ENCODE measurements at places on chromosomes 11 and 22. TPM values are rescaled to one million over a fixed set of nuclear protein-coding genes. Genes with fewer than 3 reads are reported as not detected.

HTR3A gene
- 1.7 TPM for total RNA-seq

DNA sequence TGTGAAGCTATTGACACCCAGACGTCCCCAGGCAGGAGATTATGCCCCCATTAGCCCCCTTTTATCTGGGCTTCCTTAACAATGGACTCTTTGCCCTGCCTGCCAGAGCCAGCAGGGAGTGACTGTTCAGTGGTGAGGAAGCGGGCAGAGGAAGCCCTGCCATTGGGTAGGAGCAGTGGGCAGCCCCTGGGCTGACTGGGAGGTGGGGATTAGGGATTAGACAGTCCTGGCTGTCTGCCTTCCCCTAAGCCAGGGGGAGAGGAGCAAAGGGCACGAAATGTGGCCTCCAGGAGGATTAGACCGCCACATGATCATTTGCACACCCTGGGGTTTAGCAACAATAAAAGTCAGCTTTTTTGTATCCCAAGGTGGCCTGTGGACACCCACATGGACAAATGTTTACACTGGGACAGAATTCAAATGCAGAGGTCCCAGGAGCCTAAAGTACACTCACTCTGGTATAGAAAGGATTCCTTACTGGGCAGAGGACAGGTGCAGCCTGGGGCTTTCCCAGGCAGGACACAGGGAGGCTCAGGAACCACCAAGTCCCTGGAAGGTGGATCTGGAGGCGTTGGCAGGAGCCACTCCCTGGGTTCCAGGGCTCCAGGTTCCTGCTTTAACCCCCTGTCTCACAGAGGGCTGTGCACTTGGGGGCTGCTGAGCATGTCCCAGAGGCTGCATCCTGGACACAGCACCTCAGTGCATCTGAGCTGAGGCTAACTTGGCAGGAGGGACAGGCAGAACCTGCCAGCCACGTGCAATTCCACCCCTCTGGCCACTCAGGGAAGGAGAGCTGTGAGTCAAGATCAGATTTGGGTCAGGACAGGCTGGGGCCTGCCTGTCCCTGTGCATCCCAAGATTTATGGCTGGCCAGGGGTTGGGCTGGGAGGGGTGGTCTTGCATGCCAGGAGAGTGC is 2.1 kb downstream of the PNPLA3 start:
- no peak overlapping the region for H3K27ac ChIP-seq
- H3K4me3 ChIP-seq = no peak overlapping the region
- H3K36me3 ChIP-seq = no peaks in the 10 kb centered on the region
- peaks cover 54% of the 10 kb centered on the region for H3K27me3 ChIP-seq
- H3K4me1 ChIP-seq = peaks cover 31% of the 10 kb centered on the region

- no peaks in the 10 kb centered on the region for H3K27me3 ChIP-seq
These were observed 370.1 kb upstream of the ARHGAP42 start for GRCh38 chr11:100316952-100317351.

- DNase-seq = no peak
- no peak overlapping the region for H3K4me3 ChIP-seq
- H3K27ac ChIP-seq = no peak overlapping the region
- no peaks in the 10 kb centered on the region for H3K4me1 ChIP-seq
- no peaks in the 10 kb centered on the region for H3K36me3 ChIP-seq
- H3K27me3 ChIP-seq = no peaks in the 10 kb centered on the region
These were observed 28.9 kb upstream of the TMA7B start for GRCh38 chr22:39931251-39931650.

All from stomach (tissue), 19 donors.